ENCODE measurements at places on chromosomes 6 and 20.

DNA sequence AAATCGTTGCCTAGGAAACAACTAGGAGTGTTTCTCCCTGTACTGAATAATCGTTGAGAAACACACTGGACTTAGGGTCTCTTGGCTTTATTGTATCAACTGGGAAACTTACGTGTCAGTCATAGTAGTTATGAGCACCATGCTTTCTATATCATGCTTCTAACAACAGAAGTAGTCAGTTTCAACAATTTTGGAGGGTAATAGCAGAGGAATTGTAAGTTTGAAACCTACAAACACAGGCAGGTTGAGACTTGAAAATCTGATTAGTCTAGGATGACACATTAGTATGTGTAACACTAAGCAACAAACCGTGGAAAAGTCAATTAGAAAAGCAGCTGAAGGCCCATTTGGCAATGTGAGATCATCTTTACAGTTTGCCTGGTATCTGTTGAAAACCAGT is 43.9 kb upstream of the FABP7 start:
- no peak for DNase-seq

- DNase-seq: no peak
Measured at GRCh38 chr6:39050453-39051112, 2.0 kb downstream of the GLP1R start.

- no peak for DNase-seq
Measured at GRCh38 chr6:164021589-164022250, 607.2 kb downstream of the QKI start.

- no peak for DNase-seq
Measured at GRCh38 chr6:38354905-38355304, 284.8 kb downstream of the BTBD9 start.

DNA sequence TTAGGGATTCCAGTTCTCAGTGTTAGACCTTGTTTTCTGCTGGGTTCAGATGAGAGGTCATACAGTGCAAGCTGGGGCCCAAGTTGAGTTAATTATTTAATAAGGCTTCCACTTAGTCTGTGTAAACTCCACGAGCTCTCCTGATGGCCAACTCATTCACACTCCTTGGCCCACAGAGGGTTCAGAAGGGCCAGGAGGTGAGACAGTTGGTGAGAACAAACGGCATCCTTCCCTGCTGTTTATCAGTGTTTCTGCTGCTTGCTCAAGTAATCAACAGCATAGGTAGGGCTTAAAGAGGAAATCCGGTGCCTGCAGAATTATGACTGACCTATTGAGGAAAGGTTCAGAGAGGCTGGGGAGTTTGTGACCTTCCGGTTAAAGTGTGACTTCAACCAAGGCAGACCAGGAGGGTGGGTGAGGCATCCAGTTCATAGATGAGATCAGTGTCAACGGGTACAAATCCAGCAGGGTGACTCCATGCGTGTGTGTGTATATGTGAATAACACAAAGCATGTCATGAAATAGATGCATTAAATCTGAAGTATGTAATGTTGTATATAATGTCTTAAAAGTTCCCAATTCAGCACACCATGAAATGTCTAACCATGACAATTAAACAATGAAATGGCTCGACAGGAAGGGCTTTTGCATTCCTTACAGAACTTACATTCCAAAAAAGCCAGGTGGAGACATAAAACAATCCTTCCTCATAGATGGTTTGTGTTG is 37.4 kb upstream of the BCAS1 start:
- DNase-seq: no peak

DNA sequence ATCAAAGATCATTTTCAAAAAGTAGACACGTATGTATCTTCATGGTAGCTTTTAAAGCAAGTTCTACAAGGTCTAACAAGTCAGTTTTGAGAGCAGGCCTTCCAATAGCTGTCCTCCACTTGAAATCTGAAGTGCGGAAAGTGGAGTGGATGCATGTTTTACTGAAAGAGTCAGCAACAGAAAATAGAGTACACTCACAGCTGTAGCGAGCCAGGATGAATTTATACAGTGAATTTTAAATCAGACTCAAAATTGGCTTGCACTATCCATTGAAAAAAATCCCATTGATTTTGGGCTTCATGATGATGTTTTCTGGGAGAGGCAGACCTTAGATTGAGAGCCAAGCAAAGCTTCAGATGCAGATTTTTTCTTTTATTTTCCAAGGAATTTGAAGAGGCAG is 80.6 kb downstream of the GJA10 start:
- DNase-seq: no peak

DNA sequence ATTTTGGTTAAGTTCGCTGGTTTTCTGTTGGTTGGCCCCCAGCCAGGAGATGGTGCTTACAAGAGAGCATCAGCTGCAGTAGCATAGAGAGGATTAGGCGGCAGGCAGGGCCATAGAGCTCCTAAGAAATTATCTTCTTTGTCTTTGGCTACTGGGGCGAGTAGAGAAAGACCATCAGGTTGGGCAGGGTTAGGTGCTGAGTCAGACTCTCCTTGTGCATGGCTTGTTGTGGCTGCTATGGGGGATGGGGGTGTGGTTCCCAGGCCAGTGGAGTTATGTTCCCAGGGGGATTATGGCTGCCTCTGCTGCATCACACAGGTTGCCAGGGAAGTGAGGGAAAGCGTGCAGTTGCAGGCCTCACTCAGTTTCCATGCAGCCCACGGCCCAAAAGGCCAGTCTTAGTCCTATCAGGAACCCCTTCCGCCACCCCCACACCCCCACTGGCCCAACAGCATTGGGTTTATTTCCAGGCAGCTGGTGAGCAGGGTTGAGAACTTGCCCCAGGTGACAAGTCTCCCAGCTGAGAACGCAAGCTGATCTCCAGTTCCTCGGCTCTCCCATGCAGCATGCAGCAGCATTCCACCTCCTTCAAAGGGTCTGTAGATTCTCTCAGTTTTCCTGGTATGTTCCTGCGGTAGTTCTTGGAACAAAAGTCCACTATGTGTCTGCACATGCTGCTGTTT is 243.7 kb downstream of the UTRN start:
- DNase-seq: no peak

DNA sequence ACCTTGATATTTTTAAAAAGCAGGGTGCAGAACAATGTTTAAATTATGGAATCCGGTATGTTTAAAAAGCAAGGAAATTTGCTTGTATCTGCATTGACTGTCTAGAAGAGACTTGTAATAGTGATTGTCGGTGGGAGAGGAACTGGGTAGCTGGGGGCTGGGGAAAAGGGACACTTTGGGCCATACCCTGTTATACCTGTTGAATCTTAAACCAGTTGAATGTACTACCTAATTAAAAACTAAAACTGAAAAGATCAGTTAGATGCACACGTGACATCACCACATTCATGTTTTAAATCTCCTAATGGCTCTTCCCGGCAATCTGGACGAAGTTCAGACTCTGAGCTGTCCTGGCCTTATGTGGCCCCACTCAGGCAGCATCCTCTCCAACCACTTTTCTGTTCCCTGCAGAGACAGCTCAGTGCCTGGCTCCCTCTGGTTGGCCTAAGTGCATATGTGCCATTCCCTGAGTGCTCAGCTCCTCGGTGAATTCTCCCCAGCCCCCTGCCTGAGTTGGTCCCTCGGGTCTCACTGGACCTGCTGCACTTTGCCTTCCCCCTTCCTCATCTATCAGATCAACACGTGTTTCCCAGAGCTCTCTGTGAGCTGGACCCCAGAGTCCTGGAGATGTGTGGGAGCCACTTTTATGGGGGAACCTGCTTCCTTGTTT is 36.3 kb downstream of the SLC52A3 start:
- DNase-seq: no peak

DNA sequence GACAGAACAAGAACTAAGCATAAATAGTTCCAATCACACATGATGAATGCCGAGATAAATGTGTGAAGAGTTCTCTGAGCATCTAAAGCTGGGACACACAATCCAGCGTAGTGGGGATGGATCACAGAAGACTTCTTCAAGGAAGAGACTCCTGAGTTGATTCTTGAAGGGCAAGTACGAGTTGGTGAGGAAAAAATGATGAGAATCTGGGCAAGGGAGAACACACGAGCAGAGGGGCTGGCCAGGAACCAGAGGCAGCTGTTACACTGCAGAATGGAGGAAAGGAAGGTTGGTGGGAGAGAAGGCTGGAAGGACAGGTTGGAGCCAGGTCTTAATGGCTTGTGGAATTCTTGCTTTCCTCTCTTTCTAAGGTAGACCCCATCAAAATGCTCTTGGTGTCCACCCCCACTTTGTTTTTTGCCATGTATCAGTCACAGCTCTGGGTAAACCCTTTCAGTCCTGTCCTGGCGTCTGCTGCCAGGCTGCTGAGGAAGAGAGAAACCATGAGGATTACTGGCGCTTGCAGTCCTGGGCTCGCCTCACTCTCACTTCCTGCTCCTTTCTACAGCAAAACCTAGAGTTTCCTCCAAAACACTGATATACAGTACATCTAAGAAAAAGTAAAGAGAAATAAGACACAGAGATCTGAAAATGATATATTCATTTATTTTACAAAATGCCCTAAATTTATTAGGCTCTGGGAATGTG is 127.6 kb upstream of the FAM184A start:
- DNase-seq: no peak

DNA sequence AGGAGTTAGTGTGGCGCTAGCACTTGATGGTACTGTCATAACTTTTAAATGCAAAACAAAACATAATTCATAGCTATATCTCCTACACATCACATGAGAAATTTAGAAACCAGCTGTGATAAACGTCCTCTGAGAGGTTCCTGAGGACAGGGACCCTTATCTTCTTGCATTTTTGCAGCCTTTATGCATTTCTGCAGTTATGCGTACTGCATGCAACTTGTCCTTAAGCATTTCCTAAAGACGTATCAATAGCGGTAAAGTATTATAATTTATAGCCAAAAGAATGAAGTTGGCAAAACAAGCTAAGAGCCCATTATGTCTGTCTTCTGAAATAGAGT is 1.7 kb downstream of the NAPB start:
- no peak for DNase-seq

DNA sequence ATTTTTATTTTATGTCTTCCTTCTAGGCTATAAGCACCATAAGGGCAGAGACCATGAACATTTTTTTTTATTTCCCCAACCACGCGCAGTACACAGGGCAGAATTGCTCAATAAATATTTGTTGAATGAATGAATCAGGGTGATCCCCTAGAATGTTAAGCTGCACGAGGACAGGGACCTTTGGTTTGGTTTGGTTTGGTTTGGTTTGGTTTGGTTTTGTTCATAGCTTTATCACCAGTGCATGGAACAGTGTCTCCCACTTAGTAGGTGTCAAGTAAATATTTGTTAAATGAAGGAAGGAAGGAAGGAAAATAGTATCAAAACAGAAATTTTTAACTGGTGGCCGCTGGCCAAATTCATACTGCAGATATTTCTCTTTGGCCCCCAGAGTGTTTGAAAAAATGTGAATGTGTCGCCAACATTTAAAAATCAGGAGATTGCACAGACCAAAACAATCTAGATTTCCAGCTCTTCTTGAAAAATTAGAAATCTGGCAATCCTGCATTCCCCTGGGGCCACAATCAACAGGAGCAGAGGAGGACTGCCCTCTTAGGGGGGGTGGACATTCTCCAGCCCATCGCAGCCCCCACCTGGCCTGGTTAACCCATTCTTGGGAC is 205.3 kb downstream of the EYA2 start:
- no peak for DNase-seq

GRCh38 chr6:111888928-111889695 is 15.9 kb upstream of the FYN start:
- DNase-seq: no peak

GRCh38 chr20:32238483-32239425 is 31.1 kb downstream of the POFUT1 start:
- DNase-seq: no peak

GRCh38 chr6:120671519-120671918 is 662.8 kb downstream of the TBC1D32 start:
- no peak for DNase-seq

DNA sequence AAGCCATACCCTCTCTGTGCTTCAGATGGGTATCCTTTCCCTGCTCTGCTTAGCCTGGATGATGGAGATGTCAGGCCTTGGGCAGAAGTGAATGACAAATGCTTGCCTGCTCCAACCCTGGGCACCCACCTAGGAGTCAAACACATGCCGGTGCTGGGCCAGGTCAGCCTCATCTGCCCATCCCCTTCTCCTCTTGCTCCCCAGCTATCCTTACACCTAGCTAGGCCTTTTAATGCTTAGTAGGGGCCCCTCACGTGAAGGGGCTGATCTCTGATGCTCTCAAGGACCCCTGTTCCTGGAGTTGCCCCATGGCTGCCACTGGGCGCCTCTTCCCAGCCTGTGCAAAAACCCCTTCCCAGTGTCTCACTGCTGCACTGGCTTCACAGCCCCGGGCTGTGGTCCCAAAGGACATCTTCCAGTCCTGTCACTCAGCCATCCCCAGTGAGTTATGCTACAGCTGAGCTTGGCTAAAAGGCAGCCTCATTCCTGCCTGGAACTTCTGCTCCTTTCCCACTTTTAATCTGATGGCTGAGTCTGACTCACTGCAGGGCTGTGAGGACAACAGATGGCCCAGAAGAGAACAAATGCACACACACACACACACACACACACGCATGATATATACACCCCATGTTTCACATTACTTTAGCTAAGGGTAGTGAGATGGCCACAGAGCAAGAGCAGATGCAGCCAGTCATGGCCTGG is 12.8 kb upstream of the SDCBP2 start:
- DNase-seq: no peak

- no peak for DNase-seq
Measured at GRCh38 chr6:29466241-29466640, 9.3 kb downstream of the OR2H1 start.

DNA sequence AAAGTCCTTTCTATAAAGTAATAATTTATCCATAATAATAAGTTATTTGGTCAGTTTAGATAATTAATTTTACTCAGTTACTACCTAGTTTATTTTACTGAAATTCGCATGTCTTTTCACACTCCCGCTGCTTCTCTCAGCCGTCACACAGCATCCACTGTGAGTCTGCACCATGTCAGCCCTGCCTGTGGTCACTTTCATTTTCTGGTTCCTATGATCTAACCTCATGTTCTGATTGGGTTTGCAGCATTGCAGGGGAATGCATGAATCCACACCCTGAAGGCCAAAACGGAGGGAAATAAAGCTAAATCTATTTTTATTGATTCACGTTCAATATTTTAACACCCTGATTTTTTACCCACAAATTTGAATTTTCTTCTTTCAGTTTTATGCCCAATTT is 47.4 kb downstream of the PDE10A start:
- DNase-seq: no peak

GRCh38 chr20:24737212-24737850 is 211.7 kb upstream of the CST7 start:
- DNase-seq: no peak

DNA sequence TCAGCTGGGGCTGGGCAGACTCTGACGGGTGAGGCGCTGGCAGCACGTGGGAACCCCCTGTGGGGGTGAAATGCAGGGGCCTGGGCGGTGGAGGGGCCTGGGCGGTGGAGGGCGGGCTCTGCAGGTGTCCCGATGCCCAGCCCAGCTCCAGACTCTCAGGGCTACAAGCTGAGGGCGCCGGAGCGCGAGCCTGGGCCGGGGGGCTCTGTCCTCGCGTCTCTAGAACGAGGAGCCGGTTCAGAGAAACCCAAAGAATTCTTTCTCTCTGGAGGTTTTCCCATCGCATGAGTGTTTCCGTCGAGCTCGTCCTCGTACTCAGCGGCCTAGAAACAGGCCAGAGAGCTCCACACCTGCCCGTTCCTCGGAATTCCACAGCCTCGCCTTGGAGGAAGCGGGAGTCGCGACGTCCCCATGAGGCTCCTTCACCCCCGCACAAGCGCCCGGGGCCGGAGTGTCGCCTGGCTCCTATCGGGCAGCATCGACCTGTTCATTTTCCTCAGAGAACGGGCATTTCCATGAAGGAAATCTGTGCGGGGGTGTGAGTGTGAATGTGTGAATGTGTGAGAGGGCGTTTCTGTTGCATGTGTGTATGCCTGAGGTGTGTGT is 76.9 kb downstream of the SMOC2 start:
- DNase-seq: no peak
